ENCODE measurements at places on chromosomes 5 and 9.

- no peak for DNase-seq
Measured at GRCh38 chr9:89882930-89883361, 278.1 kb downstream of the GADD45G start.

- no peak for DNase-seq
Measured at GRCh38 chr9:114957558-114957957, 27.2 kb upstream of the TNFSF8 start.

GRCh38 chr5:141560725-141561483 lies 57.9 kb downstream of the DIAPH1 start:
- no peak for DNase-seq

GRCh38 chr9:92151691-92152393 lies 36.6 kb upstream of the SPTLC1 start:
- DNase-seq, result no peak

- no peak for DNase-seq
Measured at GRCh38 chr5:143695244-143695864, 116.6 kb upstream of the HMHB1 start.

DNA sequence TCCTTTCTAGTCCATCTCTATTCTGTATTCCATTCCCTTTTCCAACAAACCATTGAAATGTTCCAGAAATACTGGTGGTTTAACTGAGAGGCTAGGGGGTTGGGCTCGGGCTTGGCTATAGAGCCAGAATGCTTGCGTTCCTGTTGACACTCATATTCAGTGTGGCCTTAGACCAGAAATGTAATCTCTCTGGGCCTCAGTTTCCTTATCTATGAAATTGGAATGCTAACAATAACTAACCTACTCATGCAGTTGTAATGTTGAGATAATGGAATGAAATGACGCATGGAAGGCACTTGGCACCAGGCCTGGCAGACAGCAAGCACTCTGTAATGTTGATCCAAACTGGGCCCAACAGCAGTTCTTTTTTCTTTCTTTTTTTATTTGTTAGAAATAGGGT lies 26.8 kb downstream of the JADE2 start:
- no peak for DNase-seq

DNA sequence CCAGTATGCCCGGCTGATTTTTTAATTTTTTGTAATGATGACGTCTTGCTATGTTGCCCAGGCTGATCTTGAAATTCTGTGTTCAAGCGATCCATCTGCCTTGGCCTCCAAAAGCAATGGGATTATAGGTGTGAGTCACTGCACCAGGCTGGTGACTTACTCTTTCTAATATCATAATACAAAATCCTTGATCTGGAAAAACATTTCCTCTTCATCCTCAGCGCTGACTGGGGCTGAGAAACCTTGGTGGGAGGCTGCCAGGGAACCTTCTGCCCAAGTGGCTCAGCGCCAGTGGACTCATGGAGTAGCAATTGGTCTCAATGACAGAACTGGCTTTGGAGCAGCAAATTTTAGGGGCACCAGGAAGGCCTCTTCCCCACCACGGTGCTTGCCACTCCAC lies 17.5 kb upstream of the SEMA4D start:
- no peak for DNase-seq

DNA sequence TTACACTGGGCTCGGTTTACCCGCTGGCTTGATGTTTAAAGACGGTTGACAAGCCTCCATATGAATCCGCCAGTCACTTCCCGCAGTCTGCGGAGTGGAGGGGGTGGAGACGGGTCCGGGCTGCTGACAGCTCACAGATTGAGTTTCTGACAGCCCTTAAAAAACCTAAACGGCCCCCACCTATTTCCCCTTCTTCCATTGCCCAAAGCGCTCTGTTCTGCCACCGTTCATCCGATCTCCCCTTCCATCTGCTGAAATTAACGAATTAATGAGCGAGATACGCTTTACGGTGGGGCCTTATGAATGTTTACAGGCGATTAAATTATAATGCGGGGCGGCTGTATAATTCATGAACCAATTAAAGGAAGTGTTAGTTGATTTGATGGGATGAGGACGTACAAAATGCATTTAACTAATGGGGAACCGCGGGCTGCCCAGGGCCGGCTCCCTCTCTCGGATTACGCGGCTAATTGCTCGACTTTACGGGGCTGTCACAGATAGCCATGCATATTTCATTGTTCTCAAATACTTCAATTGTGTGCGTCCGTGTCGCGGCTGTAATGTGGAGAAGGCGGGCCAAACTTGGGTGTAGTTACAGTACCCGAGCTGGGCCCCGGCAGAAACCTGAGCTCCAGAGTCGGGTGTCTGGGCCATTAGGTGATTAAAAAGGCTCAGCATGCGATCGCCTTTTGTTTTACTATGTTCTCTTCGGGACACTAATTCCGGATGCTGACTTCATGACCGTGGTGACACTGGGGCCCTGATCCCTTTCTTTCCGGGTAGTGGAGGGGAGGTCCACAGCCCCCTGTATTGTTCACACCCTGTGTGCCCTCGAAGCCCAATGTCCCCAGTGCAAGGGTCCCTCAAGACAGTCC lies 74.9 kb downstream of the GTF3C4 start:
- DNase-seq, result no peak

DNA sequence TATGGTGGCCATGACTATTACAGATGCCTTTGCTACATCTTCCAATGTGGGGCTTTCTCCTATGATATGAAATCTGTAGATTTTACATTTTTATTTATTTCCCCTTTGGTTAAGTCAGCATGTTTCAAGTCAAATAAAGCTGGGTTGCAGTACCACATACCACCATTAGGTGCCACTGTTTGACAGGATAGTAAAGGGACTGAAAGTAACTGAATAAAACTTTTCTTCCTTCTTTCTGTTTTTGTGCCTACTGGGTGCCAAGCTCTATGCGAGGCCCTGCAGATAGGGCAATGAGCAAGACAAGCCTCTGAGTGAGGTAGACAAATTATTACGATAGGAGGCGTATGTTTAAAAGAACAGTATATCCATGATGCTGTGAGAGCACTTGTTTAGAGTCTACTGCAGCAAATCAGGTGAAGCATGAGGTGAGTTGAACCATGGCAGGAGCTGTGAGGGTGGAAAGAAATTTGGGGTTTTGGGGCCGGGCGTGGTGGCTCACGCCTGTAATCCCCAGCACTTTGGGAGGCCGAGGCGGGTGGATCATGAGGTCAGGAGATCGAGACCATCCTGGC lies 64.8 kb downstream of the GDNF start:
- DNase-seq, result no peak

- no peak for DNase-seq
Measured at GRCh38 chr9:72390907-72391306, 25.9 kb upstream of the ZFAND5 start.

DNA sequence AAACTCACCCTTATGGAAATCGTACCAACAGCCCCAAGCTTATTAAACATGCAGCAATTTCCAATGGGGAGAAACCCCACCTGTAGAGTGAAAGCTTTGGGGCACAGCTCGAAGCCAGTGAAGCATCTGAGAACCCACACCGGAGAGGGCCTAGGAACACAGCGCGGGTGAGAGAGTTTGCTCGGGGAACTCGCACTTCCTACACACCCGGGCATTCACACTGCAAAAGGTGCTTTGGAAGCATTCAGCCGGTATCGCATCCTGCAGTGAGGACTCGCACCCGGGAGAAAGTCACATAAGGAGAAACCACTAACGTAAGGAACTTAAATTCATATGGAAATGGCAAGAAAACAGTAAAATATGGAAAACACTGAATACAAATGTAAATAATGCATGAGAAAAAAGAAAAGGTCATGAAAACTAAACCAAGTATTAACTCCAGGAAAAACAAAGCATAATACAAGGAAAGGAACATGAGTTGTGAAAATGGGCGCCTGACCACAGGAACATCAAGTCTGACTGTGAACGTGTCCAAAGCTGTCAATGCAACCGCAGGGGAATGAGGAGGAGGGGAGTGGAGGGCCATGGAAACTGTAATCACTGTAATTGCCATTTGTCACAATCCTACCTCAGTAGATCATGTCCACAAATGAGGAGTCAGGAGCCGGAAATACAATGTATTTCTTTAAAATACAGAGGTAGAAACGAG lies 28.7 kb downstream of the CAMSAP1 start:
- DNase-seq, result no peak

DNA sequence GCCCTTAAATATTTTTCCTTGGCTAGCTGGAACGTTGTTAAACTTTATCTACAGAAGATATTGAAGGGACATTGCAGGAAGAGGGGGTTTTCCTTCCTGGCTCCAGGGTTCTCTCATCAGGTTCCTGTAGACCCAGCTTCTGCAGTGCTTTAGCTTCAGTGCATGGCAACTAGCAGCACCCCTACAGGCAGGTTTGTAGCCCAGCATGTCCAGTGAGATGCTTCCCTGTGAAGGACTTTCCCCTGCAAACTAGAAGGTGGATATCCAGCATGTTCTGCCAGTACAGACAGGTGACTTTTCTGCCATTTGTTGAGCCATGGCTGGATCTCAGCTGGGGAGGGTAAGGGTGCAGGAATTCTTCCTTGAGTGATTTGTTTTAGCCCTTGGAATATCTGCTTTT lies 10.4 kb downstream of the CCL28 start:
- DNase-seq, result no peak

DNA sequence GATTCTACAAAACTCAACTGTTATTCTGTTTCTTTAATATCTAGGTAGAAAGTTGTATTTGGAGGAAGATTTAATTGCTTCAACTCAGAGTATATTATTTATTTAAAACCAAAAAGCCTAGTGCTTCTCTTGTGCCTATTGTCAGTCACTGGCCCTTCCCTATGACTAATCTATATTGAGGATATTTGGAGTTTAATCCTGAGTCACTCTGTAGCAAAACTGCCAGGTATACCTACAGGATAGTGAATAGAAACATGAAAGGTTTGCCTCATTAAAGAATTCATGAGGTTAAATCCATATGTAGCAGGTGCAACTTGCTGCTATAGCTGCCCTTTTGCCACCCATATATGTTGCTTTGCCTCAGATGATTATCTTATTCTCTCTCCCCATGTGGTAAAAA lies 15.1 kb downstream of the PLK2 start:
- no peak for DNase-seq

GRCh38 chr5:137636830-137637714 lies 98.8 kb downstream of the KLHL3 start:
- DNase-seq, result no peak

GRCh38 chr9:13603921-13604320 lies 324.4 kb upstream of the MPDZ start:
- no peak for DNase-seq

DNA sequence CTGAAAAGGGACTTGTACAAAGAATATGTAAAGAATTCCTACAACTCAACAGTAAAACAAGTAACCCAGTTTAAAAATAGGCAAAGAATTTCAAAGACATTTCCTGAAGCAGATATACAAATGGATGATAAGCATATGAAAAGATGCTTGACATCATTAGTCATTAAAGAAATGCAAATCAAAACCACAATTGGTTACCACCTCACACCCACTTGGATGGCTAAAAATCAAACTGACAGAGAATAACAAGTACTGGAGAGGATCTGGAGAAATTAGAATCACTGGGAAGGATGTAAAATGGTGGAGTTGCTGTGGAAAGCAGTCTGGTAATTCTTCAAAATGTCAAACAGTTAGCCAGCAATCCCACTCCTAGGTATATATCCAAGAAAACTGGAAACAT lies 12.5 kb upstream of the FOXE1 start:
- DNase-seq, result no peak

DNA sequence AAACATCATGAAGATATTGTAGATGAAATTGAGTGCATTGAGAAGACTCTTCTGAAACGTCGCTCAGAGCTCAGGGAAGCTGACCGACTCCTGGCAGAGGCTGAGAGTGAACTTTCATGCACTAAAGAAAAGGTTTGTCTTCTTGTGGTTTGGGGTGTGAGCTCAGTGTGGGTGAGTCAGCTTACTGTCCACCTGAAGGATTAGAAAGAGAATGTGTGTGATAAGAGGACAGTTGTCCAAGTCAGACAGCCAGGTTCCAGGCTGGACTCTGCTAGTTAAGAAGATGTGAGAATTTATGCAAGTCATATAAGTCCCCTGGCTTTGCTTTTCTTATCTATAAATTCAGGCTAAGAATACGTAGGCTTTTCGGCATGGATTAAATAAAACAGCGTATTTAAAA lies 46.9 kb downstream of the RAB14 start:
- DNase-seq, result no peak

- DNase-seq, result no peak
Measured at GRCh38 chr5:91277840-91278239, 105.3 kb downstream of the ARRDC3 start.

DNA sequence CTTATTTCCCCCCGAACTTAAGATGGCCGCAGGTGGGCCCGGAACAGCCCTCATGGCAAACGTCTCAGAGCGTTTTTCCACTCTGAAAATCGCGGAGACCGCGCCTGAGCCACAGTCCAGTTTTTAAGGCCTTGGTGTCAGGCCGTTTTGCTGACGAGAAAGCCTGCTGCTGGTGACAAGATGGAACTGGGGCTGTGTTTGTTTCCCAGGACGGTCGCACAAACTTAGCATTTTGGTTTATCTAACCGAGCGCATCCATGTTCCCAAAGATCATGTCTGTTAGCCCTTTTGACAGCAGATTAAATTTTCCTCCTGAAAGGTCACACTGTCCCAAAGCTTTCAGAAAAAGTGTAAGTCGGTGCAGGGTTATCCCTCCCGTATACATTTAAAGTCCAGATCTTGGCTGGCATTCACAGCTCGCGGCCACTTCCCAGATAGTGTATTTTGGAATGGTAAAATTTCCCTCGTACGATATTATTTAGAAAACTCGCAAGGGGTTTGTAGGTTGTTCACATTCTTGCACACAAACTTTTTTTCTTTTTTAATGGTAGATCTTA lies 812 bp downstream of the SREK1 start:
- no peak for DNase-seq

DNA sequence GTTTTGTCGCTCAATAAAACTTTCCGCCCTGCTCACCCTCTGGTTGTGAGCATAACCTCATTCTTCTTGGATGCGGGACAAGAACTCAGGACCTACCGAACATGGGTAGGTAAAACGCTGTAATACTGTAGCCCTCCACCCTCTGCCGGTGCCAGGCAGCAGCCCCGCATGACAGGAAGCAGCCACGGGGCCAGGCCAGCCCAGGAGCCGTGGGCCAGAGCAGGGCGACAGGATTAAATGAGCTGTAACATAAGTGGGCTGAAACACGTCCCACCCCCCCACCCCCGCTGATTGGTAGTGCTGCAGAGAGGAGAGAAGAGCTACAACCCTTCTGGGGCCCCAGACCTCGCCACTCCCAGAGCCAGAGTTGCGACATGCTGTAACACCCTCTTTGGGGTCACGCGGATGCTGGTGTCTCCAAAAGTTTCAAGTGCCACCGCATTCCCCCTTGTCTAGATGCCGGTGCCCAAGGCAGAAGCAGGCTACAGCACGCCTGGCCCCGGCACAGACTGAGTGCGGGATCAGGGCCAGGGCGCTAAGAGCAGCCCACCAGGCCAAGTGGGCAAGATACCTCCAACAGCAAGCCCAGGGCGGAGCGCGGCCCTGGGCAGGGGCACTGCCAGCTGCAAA lies 81.8 kb downstream of the FBXW11 start:
- DNase-seq, result no peak

- DNase-seq, result no peak
Measured at GRCh38 chr5:180333661-180334060, 19.5 kb downstream of the GFPT2 start.

- no peak for DNase-seq
Measured at GRCh38 chr9:88920645-88921044, 70.6 kb upstream of the S1PR3 start.
